ENCODE measurements at places on chromosomes 4 and X.

- H3K36me3 ChIP-seq, result no peaks in the 10 kb centered on the region
- H3K27me3 ChIP-seq, result no peaks in the 10 kb centered on the region
- H3K4me1 ChIP-seq, result no peaks in the 10 kb centered on the region
- no peak overlapping the region for H3K4me3 ChIP-seq
- no peak overlapping the region for H3K27ac ChIP-seq
Measured at GRCh38 chrX:10512258-10512657, 108.1 kb downstream of the MID1 start.

DNA sequence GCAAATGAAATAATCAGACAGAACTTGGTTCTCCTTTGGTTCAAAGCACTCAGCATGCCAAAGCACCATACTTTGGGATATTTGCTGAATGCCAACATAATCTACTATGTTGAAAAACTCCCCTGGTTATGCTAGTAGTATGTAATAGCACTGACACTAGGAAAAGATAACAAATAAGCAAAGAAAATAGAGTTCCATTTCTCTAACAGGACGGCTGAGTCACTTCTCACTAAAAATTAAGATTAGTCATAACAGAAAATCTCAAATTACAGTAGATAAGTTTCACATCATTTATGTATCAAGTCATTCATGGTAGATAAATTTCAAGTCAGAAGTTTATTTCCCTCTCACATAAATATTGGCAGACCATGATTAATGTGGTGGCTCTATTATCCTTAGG lies 17.9 kb downstream of the PDHA2 start:
- H3K4me3 ChIP-seq, result no peak overlapping the region
- no peaks in the 10 kb centered on the region for H3K4me1 ChIP-seq

GRCh38 chrX:55056820-55057674 lies 17.8 kb upstream of the PAGE2B start:
- H3K27me3 ChIP-seq, result no peaks in the 10 kb centered on the region
- no peak overlapping the region for H3K4me3 ChIP-seq
- H3K27ac ChIP-seq, result no peak overlapping the region
- no peaks in the 10 kb centered on the region for H3K36me3 ChIP-seq

GRCh38 chrX:40005292-40006011 lies 92.3 kb downstream of the BCOR start:
- peak overlapping the region; percentile 68 for H3K4me3 ChIP-seq
- H3K27me3 ChIP-seq, result peaks cover 84% of the 10 kb centered on the region
- peak; percentile 29 for DNase-seq
- H3K4me1 ChIP-seq, result peaks cover 33% of the 10 kb centered on the region

DNA sequence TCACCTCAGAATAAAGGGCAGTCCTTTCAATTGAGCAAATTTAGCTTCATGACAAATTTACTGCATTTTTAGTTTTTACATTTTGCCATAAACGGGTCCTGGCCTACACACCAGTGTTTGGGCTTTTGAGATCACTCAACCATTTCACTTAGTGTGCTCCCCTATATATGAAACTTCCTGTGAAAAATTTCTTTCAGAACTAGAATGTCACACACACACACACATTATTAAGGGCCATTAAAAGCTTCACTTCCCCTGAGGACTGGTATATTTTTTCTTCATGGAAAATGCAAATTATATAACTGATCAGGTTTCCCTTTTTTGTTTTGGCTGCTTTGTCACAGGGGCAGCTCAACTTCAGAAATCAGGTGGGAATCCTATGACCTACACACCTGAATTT lies 206.5 kb downstream of the ENOX2 start:
- no peak for DNase-seq
- no peaks in the 10 kb centered on the region for H3K36me3 ChIP-seq
- no peaks in the 10 kb centered on the region for H3K27me3 ChIP-seq
